GM23248 (cell line): ENCODE measurements at places on chromosomes 4 and X.

DNA sequence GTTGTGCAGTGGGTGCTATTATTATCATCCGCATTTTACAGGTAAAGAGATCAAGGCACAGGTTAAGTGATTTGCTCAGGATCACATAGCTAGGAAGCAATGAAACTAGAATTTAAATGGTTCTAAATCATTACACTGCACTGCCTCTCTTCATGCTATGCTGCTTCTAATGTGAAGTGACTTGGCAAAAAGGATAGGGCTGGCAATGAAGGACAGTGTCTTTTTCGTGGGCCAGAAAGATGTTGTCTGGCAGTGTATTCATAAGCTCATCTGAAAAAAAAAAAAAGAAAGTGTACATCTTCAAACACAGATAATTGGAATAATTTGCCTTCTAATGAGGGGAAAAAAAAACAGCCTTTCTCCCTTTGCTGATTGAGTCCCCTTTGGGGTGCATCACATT lies 132.2 kb upstream of the FUNDC1 start:
- peak overlapping the region; percentile 29 for H3K27ac ChIP-seq
- no peak for DNase-seq
- no peaks in the 10 kb centered on the region for H3K36me3 ChIP-seq
- H3K27me3 ChIP-seq, result no peaks in the 10 kb centered on the region
- peak overlapping the region; percentile 13; the same call in 1 of the 2 replicates for H3K4me3 ChIP-seq

DNA sequence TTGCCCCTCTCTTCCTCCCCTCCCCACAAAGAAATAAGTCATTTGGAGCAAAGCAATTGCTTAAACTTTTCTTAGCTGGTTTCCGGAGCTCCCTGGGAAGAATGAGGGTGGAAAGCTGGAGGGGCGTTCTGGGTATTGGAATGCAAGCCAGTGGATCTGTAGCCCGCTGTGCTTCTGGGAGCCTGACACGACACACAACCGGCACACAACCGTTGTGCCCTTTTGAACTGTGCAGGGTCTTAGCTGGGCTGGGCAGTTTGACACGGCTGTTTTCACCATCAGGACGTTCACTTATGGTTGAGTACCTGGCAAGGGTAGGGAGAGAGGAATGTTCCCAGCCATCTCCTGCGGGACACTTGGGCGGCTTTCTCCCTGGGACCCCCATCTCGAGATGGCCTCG lies 38.3 kb downstream of the SHROOM2 start:
- no peaks in the 10 kb centered on the region for H3K27me3 ChIP-seq
- no peak overlapping the region for H3K27ac ChIP-seq
- H3K36me3 ChIP-seq, result no peaks in the 10 kb centered on the region
- DNase-seq, result no peak
- H3K4me3 ChIP-seq, result no peak overlapping the region

- H3K36me3 ChIP-seq, result no peaks in the 10 kb centered on the region
- H3K27me3 ChIP-seq, result no peaks in the 10 kb centered on the region
- H3K27ac ChIP-seq, result no peak overlapping the region
- no peaks in the 10 kb centered on the region for H3K4me1 ChIP-seq
These were observed 47.6 kb downstream of the POLA1 start for GRCh38 chrX:24741330-24741729.

DNA sequence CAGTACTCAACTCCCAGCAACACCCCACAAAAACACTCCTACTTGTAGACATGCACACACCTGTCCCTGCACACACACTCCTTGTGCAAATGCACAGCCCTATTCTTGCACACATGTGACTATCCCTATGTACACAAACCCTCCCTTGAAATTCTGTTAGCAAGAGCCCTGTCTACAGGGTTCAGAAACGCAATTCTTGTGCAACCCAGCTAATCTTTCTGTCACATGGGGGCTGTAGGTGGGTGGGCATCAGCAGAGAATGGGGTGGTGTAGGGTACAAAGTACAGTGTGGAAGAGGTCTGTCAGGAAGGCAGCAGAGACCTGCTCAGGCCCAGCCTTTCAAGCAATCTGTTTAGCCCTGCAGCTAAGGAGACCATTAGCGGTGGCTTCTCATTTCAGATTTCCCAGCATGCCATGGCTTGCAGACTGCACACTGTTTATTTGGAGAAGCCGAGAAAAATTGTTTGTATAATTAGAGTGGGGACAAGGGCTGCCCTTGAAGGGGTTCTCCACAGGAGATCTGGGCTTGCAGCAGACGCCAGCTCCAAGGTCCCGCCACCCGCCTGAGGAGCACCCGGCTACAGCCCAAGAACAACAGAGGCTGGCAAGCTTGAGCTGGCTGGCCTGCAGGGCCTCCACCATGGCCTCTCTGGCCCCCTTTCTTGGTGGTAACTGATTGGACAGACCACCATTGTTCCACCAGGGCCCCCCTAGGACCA lies 144.0 kb upstream of the PJA1 start:
- H3K4me3 ChIP-seq, result no peak overlapping the region
- no peaks in the 10 kb centered on the region for H3K4me1 ChIP-seq
- H3K36me3 ChIP-seq, result no peaks in the 10 kb centered on the region
- no peaks in the 10 kb centered on the region for H3K27me3 ChIP-seq
- no peak overlapping the region for H3K27ac ChIP-seq
- no peak for DNase-seq

DNA sequence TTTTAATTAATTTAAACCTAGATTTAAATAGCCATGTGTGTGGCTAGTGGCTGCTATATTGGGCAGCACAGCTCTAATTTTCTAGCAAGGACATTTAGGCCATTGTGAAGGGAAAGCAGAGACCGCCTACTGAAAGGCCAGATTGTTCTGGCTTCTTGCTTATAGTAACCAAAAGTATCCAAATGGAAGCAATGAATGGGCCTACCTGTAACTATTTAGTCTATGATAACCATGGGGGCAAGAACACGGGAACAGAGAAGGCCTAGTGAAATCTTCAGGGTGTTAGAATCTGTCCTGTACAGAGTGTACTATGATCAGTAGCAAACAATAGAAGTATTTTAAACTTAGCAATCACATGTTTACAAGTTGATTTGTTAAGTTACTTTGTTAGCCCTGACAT lies 16.5 kb upstream of the HPRT1 start:
- no peaks in the 10 kb centered on the region for H3K4me1 ChIP-seq
- H3K27ac ChIP-seq, result no peak overlapping the region
- no peaks in the 10 kb centered on the region for H3K27me3 ChIP-seq
- no peaks in the 10 kb centered on the region for H3K36me3 ChIP-seq

GRCh38 chrX:103513067-103513466 lies 6.2 kb downstream of the RAB40A start:
- peaks cover 10% of the 10 kb centered on the region; the same call in 1 of the 2 replicates for H3K4me1 ChIP-seq
- H3K36me3 ChIP-seq, result no peaks in the 10 kb centered on the region
- no peak for DNase-seq
- no peaks in the 10 kb centered on the region for H3K27me3 ChIP-seq
- no peak overlapping the region for H3K27ac ChIP-seq

DNA sequence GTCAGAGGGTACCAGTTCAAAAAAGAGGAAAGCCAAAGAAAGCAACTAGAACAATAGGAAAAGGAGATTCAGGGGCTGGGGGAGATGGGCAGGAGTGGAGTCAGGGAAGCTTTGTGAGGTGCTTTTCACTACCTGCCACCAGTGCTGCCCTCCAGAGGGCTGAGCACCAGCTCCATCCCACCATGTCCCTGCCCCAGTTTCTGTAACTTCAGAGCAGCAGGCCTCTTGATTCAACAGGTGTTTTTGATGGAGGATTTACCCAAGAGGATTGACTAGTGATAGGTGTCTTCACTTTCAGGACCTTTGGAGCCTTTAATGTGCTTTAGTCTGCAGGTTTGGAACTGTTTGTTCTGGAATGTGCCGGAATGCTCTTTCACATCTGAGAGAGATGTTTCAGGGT lies 12.1 kb downstream of the KIT start:
- H3K27ac ChIP-seq, result no peak overlapping the region
- no peaks in the 10 kb centered on the region for H3K36me3 ChIP-seq
- no peak overlapping the region for H3K4me3 ChIP-seq
- no peak for DNase-seq

- peaks cover 16% of the 10 kb centered on the region for H3K4me1 ChIP-seq
- H3K27ac ChIP-seq, result 0 out of 2 replicates have a peak within 1 kb of the TSS, but pooled peaks have one; percentile 4
- H3K4me3 ChIP-seq, result peak within 1 kb of the TSS; percentile 95
- no peaks in the 10 kb centered on the region for H3K36me3 ChIP-seq
These were observed at the start of gene CXCL3 for GRCh38 chr4:74038425-74039314. Gene CXCL3, minus strand, starts transcription at chr4:74038689. Its CDS starts 78 bp downstream, at chr4:74038611.

- DNase-seq, result no peak
- no peak overlapping the region for H3K27ac ChIP-seq
- H3K4me1 ChIP-seq, result no peaks in the 10 kb centered on the region
- H3K4me3 ChIP-seq, result no peak overlapping the region
- no peaks in the 10 kb centered on the region for H3K27me3 ChIP-seq
These were observed 131.1 kb upstream of the STIM2 start for GRCh38 chr4:26729547-26729946.

DNA sequence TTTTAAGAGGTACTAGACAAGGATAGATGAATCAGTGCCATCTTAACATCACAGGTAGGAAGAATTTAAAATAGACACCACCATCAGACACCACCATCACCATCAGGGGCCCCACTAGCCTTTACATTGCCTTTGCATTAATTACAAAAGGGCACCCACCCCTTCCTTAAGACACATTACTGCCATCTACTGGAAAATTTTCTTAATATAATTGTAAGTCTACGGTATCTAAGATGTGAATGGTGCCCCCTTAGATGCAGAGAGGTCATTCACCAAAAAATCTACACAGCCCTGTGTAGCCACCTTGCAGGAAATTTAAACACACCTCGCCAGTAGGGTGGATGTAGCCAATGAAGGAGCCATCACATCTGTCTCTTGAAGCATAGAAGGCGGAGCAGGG lies 184.1 kb downstream of the MID1IP1 start:
- DNase-seq, result peak; percentile 41
- H3K27ac ChIP-seq, result no peak overlapping the region
- H3K4me3 ChIP-seq, result no peak overlapping the region
- H3K27me3 ChIP-seq, result no peaks in the 10 kb centered on the region
- H3K36me3 ChIP-seq, result no peaks in the 10 kb centered on the region
- no peaks in the 10 kb centered on the region for H3K4me1 ChIP-seq

GRCh38 chrX:46070421-46070820 lies 474.8 kb downstream of the ZNF674 start:
- no peak overlapping the region for H3K27ac ChIP-seq
- H3K4me3 ChIP-seq, result no peak overlapping the region
- H3K36me3 ChIP-seq, result no peaks in the 10 kb centered on the region
- no peaks in the 10 kb centered on the region for H3K27me3 ChIP-seq
- no peak for DNase-seq

- H3K27me3 ChIP-seq, result no peaks in the 10 kb centered on the region
- H3K4me3 ChIP-seq, result no peak overlapping the region
- no peak for DNase-seq
- H3K27ac ChIP-seq, result no peak overlapping the region
These were observed 33.9 kb upstream of the BLTP1 start for GRCh38 chr4:122118243-122118642.

DNA sequence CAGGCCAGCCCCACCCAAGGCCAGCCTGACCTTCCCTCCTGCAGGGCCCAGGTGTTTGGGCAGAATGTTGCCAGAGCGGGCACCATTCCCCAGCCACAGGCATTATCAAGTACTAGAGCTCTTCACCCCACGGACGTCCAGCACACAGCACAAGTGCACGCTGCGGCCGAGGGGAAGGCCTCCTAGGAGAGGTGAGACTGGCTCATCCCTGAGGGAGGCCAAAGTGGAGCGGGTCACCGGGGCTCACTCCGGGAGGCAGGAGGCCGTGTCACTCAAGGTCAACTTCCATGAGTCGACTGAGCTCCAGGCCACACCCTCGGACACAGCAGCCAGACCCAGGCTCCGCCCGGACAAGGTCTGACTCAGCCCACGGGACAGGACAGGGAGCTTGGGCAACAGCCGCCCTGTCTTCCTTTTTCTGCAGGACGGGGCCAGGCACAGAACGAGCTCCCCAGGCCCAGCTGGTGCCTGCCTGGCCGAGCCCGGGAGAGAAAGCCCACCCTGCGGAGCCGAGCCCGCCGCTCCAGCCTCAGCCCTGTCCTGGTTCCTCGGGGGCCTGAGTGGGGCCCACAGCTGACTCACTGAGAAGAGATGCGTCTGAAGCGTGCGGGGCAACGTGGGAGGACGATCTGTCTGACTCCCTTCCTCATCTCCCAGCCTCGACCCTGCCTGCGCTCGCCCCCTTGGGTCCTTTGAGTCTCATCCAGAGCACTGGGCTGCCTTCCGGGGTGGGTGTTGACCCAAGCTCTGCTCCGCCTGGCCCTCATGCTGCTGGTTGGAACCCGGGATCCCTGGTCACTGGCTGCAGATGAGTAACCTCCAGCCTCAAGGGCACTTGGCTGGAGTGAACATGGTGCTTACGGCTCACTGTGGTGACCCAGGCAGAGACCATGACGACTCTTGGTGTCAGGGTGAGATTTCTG lies 1.6 kb downstream of the SLC49A3 start:
- H3K4me3 ChIP-seq, result peak overlapping the region; percentile 66
- peaks cover 22% of the 10 kb centered on the region for H3K4me1 ChIP-seq
- no peaks in the 10 kb centered on the region for H3K36me3 ChIP-seq
- H3K27me3 ChIP-seq, result no peaks in the 10 kb centered on the region

DNA sequence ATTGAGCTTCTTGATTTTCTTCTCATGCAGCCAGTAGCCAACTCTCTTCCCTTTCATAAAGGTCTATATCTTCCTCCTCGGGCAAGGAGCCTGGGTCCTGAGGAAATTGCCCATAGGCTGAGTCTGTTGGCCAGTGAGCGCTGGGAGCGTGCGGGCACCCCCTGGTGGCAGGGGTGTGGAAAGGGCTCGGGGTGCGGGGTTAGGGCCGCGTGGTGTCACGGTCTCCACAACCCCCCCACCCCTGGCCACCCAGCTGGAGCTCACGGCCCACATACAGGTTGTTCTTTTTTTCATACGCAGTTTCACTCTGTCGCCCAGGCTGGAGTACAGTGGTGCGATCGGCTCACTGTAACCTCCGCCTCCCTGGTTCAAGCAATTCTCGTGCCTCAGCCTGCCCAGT lies 13.1 kb downstream of the RBM10 start:
- H3K27ac ChIP-seq, result no peak overlapping the region
- 0 out of 2 replicates have a peak, but pooled peaks cover 6% of the 10 kb centered on the region for H3K36me3 ChIP-seq
- no peak overlapping the region for H3K4me3 ChIP-seq
- H3K4me1 ChIP-seq, result peaks cover 3% of the 10 kb centered on the region; the same call in 1 of the 2 replicates

GRCh38 chr4:137621056-137621455 lies 88.8 kb upstream of the PCDH18 start:
- no peaks in the 10 kb centered on the region for H3K27me3 ChIP-seq
- H3K36me3 ChIP-seq, result no peaks in the 10 kb centered on the region
- no peak overlapping the region for H3K27ac ChIP-seq
- DNase-seq, result no peak
